Sigmoid colon (tissue), 7 donors: ENCODE measurements at places on chromosomes 2 and 18. TPM values are rescaled to one million over a fixed set of nuclear protein-coding genes. Genes with fewer than 3 reads are reported as not detected.

Gene LAMA1
- 0.71 TPM for total RNA-seq

Gene STARD6
- not detected for total RNA-seq

Gene CAVIN2
- total RNA-seq: 138 TPM

DNA sequence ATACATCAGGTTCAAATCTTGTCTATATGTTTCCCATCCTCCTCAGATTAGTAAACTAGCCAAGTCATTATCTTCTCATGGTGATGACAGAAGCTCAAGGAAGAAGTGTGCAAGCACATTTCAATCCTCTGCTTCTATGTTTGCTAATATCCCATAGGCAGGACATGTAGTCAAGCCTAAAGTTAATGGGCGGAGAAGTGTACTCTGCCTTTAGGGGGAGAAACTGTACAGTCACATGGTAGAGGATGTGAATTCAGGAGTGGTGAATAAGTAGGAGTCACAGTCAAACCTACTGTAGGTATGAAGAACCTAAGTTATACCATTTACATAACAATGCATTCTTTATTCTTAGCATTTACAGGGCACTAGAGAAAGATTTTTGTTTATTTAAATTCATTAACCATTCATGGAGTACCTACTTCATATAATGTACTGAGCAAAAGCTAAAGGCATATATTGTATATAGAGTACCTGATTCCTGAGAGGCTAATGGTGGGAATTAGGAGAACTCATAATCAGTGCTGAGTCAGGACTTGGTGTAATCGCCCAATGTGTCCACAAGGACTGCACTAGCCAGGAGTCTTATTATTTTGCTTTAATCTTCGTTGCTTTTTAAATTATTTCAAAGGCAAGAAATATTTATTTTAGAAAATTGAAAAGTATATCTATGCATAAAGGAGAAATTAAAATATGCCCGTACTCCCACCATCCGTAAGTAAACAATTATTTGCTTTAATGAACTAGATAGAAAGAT, 394.3 kb upstream of the ETAA1 start:
- H3K27ac ChIP-seq: no peak overlapping the region
- no peaks in the 10 kb centered on the region for H3K27me3 ChIP-seq
- H3K4me1 ChIP-seq: no peaks in the 10 kb centered on the region
- H3K4me3 ChIP-seq: no peak overlapping the region
- DNase-seq: no peak
- no peaks in the 10 kb centered on the region for H3K36me3 ChIP-seq

DNA sequence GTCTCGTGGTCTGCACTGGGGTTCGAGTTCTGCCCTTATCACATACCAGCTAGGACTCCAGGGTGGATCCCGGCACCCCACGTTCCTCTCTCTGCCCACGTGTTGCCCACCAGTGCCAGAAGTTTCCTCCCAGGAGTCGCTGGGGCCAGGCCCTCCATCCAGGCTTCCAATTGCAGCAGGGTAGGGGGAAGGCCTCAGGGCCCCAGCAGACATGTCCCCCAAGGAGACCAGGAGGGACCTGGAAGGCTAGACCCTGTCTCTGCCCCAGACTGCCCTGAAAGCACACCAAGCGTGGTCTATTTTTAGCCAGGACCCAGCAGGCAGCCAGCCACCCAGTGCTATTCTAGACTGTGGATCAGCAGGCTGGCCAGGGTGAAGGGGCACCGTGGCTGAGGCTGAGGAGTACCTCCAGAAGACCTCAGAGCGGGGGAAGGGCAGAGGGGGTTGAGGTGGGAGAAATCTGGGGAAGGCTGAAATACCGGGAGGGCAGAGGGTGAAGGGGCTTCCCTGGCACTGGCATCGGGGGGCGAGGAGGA, 18.8 kb upstream of the TNS1 start:
- H3K27me3 ChIP-seq: no peaks in the 10 kb centered on the region
- no peaks in the 10 kb centered on the region for H3K36me3 ChIP-seq
- H3K4me1 ChIP-seq: peaks cover 28% of the 10 kb centered on the region
- H3K4me3 ChIP-seq: no peak overlapping the region
- H3K27ac ChIP-seq: no peak overlapping the region
- peak; percentile 69 for DNase-seq

DNA sequence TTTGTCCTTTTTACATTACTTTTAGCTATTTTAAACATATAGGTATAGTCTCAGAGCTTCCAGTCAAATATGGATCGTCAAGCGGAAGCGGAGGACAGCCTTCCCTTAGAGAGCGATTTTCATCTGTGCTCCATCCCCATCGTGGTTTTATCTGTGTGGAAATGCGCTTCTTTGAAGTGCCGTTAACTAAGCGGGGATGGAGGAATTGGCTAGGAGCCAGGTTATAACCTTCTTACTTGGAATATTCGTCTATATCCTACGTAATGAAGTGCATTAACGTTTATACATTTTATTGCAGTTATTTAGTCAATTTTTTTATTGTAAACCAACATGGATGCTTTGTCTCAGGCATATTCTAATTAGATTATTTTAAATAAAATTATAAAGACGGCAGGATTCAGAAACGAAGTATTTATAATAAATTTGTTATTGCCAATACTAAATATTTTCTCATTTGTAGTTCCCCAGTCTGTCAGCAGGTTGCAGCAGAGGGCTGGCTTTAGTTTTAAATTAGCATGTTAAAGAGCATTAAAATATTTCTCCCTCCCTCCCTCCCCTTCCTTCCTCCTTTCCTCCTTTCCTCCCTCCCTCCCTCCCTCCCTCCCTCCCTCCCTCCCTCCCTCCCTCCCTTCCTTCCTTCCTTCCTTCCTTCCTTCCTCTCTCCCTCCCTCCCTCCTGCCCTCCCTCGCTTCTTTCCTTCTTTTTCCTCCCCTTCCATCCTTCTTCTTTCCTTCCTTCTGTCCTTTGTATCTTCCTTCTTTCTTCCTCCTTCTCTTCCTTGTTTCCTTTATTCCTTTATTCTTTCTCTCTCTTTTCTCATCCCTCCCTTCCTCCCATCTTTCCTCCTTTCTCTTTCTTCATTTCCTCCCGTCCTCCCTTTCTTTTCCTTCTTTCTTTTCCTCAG, 80.6 kb upstream of the DOCK10 start:
- no peaks in the 10 kb centered on the region for H3K36me3 ChIP-seq
- DNase-seq: no peak
- no peak overlapping the region for H3K4me3 ChIP-seq
- no peaks in the 10 kb centered on the region for H3K27me3 ChIP-seq
- no peaks in the 10 kb centered on the region for H3K4me1 ChIP-seq

DNA sequence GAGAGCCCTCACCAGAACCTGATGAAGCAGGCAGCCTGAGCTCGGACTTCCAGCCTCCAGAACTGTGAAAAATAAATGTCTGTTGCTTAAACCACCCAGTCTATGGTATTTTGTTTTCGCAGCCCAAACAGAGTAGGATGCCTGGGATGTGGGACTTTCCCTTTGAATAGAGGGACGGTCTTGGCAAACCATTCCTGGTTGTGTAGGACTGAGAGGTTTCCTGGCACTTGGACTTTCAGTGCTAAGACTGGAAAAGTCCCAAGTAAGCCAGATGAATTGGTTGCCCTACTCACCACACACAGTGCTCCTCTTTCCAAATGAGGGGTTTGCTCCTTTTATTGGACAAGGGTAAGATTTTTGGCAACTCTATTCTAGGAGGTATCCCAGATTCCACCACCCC, 46.8 kb upstream of the ACMSD start:
- no peaks in the 10 kb centered on the region for H3K36me3 ChIP-seq
- H3K27ac ChIP-seq: no peak overlapping the region
